Fibroblast of lung (primary cell): ENCODE measurements at places on chromosomes 13 and 19. TPM values are rescaled to one million over a fixed set of nuclear protein-coding genes. Genes with fewer than 3 reads are reported as not detected.

ZNF560 gene
- 0.61 and 1.0 TPM in 2 replicates for polyA plus RNA-seq

NAPSA gene
- 0.03 and 0.15 TPM in 2 replicates for polyA plus RNA-seq

GPC6 gene
- polyA plus RNA-seq: 11.2 and 24.9 TPM in 2 replicates

MAP4K1 gene
- 0.09 and 0.12 TPM in 2 replicates for polyA plus RNA-seq

KXD1 gene
- 108 and 167 TPM in 2 replicates for polyA plus RNA-seq

DACT3 gene
- 9.3 and 11.5 TPM in 2 replicates for polyA plus RNA-seq
